Choroid plexus epithelial cell (primary cell): ENCODE measurements at places on chromosomes 1 and 21.

DNA sequence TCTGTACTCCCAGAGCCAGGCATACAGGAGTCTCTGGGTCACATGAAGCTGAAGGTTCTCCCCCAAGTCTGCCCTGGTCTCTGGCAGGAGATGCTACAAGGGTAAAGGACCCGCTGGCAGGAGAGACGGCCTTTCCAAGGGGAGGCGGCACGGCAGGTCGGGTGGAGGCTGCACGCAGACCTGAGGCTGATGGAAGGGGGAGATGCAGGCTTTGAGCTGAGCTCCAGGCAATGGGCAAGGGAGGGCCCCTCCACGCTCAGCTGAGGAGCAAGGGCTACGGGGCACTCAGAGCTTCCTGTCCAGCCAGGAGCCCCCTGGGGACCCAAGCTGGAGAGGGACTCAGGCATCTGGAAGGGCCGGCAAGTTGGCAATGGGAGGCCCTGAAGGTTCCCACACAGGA, 50.3 kb downstream of the MEGF6 start:
- no peak for DNase-seq

GRCh38 chr1:83796409-83796808, 202.5 kb downstream of the TTLL7 start:
- DNase-seq: peak; percentile 17

GRCh38 chr1:12597792-12598191, 20.2 kb downstream of the DHRS3 start:
- no peak for DNase-seq

GRCh38 chr21:43207868-43208267, 39.1 kb downstream of the CRYAA start:
- no peak for DNase-seq

DNA sequence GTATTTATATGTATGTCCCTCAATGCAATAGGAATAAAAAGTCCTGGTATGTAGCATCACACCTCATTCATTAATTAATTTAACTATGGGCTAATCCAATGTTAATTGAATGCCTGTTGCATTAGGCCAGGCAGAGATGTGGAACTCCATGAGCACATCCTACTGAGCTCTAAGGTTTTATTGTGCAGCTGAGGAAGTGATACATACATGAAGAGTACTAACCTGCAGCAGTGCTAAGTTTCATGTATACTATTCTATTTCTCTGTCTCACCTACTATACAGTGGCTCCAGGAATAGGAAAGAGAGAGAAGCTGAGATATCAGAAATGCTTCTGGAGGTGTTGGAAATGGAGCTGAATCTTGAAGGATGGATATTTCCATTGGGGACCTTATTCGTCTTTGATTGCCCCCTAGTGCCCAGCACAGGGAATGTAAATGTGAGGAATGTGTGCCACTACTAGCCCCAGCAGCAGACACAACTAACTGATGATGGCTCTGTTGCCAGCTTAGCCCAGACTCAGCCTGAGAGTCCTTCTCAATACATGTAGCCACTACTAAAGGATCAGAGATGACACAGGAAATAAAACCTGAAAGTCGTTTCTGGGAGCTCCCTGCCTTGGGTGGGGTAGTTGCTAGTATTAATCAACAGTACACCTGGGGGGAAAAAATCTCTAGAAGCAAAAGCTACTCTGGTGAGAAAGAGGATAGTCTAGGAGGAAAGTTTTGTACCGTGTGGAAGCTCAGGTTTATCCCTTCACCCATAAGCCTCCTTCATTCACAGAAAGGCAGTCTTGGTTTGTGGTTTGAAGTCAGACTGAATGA, 173.3 kb upstream of the FOXD3 start:
- DNase-seq: peak; percentile 79

GRCh38 chr1:101915597-101915996, 81.1 kb downstream of the OLFM3 start:
- no peak for DNase-seq

- DNase-seq: no peak
These were observed 259.3 kb downstream of the SRGAP2C start for GRCh38 chr1:121444096-121444495.

DNA sequence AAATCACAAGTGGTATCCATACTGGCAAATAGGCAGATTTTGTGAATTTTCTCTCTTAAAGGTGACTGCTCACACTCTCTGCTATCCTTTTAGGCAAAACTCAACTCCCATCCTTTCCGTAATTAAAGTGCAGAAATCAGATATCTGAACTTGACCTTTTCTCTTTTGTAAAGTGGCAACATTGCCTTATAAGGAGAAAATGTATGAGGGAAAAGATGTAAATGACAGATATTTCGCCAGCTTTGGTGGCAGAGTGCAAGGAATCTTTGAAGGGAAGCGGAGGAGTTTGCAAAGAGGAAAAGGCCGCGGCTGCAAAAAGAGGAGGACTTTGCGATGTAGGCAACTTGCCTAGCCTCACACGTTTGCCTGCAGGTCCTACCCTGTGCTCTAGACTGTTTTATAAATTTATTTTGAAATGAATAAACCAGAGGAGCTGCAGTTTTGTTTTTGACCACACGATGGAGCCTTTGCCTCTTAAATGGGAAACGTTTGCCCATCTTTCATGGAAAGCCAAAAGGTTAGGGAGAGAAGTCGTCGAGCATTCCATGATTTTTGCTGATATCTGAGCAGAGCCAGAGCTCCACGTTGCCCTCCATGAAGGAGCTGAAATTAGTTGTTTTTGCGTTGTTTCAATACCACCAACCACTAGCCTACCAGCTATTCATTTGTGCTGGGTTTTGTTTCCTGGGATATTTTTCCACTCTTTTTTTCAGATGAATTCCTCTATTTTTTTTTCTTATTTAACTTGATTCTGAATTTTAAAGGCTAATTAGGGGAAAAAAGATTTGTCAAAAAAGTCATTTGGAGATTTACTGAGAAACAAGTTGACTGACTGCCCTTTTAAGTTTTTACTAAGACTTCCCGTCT, 242.3 kb downstream of the LMX1A start:
- DNase-seq: peak; percentile 62

- DNase-seq: no peak
These were observed 488 bp downstream of the FAM78B start for GRCh38 chr1:166166329-166166697.

GRCh38 chr1:34590211-34590623, 164.6 kb upstream of the GJB5 start:
- DNase-seq: no peak

DNA sequence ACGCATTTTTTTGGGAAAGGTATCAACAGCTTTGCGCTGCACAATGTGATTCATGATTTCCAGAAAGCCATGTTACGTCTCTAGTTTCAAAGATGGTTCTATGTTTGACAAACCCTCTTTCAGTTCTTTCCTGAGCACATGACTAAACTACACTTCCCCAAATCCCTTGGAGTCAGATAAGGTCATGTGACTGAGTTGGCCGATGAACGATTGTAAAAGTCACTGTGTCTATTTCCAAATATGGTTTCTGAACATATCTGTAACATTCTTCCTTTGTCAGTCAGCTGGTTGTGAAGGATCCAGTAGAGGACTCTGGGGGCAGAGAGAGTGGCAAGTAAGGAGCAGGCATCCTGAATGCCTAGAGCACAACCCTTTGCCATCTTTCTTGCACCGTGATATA, 35.4 kb downstream of the TMPRSS15 start:
- DNase-seq: peak; percentile 9

GRCh38 chr1:9841460-9841859, 17.7 kb upstream of the CLSTN1 start:
- DNase-seq: no peak

GRCh38 chr1:91549041-91549735, 48.5 kb downstream of the CDC7 start:
- no peak for DNase-seq

DNA sequence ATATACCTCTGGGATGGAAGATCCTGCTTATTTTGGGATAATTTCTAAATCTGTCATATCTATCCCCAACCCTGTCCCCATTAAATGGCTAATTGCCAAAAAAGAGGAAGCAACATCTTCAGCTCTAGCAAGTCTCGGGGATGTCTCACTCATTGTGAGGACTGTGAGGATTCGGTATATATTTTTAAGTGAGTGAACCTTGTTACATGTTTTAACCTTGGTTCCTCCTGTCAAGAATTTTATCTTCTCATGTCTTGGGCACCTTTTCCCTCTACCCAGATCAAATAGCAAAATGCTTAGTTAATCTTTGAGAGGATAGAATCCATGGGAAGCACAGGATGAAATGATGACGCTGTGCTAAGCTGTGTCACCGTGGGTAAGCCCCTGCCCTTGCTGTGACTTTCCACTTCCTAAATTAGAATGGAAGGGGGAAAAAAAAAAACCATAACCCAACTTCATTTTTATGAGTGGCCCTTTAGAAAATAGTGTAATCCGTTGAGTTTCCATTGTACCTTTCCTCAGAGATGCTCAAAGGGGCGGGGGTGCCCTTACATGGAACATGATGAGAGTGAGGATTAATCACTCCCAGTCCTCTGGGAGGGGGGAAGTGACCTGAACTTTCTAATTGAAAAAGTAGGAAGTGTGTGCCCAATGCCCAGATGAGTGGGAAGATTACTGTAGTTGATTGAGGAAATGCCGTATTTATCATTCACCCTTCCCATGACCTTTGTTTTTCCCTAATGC, 7.6 kb downstream of the ATP1A1 start:
- no peak for DNase-seq

DNA sequence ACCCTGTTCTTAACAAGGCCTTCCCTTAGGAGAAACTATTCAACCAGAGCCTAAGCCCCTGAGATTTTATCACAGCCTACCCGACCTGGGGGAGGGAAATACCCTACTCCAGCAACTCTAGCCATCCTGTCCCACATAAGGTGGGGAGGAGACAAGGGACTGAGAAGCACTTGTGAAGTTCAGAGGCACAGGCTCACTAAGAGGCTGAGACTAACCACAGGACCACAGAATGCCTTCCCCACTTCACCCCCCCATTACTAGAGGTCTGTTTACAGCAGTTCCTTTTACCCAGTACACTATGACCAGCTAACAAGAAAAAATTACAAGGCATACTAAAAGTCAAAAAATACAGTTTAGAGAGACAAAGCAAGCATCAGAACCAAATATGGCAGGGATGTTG, 86.8 kb downstream of the TEX35 start:
- no peak for DNase-seq

DNA sequence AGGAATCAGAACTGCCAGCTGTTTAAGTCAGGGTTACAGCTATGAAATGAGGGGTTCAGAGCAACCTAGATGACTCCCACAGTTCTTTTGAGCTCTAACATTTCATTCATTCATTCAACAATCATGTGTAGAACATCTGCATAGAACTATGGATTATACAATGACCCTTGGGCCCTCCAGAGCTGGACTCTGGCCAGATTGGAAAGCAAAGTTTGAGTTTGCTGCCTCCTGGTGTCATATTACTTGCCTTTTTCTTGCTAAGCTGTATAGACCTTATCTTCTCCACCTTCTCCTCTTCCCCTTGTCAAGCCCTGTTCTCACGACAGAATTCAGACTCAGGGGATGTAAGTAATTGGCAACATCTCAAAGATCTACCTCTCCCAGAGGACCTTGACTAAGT, 4.0 kb downstream of the CASQ2 start:
- DNase-seq: peak; percentile 70

- DNase-seq: peak; percentile 39
These were observed 1.8 kb upstream of the EXTL1 start for GRCh38 chr1:26019641-26020315.

- DNase-seq: no peak
These were observed 11.0 kb upstream of the REN start for GRCh38 chr1:204177133-204177532.

DNA sequence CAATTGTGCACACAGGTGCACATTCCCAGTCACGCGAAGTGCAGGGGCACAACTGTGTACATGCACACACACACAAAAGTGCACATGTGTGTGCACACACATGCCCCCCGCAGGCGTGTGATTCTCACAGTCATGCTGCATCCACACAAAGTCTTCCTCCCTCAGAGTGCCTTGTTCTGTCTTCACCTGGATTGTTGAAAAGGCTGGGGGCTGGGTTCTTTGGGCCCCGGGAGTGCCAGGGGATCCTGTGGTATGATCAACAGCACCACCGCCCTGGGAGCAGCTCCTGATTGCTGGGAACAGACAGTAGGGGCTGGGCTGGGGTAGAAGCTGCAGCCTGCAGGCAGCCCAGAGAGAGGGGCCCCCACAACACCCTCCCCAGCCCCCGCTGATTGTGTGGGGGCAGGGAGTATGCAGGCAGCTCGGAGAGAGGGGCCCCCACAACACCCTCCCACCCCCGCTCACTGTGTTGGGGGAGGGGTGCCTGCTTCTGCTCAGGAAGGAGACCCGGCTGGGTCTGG, 3.4 kb downstream of the COL18A1 start:
- DNase-seq: no peak

DNA sequence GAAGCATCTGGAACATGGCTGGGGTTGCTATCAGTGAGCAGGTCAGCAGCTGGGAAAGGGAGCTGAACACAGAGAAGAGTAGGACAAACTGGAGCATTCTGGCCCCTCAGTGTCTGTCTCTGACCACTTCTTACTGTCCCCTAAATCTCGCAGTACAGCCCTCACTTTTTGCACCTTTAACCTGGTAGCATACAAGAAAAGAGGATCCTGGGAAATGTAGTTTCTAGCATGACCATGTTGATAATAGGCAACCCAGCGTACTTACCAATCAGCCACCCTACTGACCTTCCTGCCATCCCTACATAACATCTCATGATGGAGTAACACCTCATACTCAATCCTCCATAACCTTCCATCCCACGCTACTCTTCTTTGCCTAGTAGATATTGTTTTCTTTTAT, 99.1 kb upstream of the RAVER2 start:
- DNase-seq: no peak
